IMR-90 (cell line): ENCODE measurements at places on chromosomes 6 and 20.

GRCh38 chr20:49310705-49311104 is 32.8 kb upstream of the ZNFX1 start:
- peak; percentile 19 for DNase-seq

DNA sequence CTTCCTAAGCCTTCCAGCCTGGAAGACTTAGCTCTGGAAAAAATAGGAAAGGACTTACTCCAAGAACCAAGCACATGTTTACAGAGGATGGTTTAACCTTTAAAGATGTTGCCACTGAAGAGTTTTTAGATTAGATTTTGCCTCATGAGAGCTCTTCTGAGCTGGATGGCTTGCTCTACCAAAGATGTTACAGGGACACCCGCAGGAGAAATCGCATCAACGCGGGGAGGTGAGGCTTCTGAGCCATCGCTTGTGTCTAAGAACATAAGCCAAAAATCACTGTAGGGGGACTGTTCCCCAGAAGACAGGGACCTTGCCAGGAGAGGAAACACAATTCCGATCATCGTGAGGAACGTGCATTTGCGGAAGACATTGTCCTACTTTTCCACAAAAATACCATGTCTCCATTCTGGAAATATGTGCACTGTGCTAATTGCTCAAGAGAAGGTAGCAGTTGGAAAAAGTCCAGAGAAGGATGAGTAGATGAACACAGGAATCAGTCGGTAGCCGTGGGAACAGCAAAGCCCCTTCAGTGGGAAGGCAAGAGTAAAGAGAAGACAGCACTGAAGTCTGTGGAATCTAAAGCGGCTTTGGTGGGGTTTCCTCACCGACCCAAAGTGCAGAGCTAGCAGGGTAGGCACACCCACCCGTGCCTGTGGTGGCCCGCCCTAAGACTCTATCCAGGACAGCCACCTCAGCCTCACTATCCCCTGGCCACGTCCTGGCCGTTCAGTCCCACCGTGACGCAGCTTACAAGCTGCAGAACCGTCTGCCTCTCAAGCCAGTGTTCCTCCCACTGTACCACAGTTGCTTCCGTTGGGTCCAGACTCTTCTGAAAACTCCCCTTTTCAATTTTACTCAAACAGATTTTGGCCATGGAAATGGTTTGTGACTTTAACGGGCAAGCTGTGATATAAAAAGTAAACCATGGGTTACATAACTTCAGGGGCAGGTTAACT is 334.8 kb downstream of the NRN1 start:
- no peak for DNase-seq

DNA sequence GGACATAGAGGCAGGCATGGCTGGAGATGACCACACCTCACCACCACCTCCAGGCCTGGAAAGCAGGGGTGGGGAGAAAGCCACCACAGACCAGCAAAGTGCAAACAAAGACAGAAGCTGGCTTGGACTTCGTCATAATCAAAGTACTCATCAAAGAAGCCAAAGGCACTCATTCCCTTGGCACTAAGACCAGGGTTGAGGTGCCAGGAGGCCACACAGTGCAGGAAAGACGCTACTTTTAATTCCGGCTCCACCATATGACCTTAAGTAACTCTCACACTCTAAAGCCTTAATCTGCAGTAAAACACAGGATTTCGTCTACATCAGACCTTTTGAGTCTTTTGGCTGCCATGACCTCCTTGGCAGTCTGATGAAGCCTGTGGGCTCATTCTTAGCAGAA is 123.1 kb downstream of the HIVEP2 start:
- no peak for DNase-seq

- DNase-seq: no peak
These were observed 141.0 kb downstream of the TBXT start for GRCh38 chr6:166026586-166027126.

GRCh38 chr6:131822119-131822518 is 14.3 kb downstream of the ENPP1 start:
- DNase-seq: no peak

DNA sequence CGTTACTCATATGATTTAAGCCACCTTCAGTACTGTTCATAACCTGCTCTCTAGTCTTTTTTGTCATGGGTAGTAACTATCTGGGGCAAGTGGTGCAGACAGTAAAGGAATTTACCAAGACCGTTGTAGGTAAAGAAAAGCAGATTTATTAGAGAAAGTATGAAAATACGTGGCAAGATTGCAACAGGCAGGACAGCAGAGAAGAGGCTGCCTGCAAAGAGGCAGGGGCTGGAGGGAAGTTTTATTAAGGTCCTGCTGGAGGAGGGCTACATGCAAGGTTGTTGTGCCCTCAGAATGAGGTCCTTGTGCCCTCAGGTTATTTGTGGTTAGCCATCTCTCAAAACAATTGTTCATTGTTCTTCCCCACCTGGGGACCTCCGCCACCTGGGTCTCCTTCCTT is 444.3 kb downstream of the BCKDHB start:
- no peak for DNase-seq

DNA sequence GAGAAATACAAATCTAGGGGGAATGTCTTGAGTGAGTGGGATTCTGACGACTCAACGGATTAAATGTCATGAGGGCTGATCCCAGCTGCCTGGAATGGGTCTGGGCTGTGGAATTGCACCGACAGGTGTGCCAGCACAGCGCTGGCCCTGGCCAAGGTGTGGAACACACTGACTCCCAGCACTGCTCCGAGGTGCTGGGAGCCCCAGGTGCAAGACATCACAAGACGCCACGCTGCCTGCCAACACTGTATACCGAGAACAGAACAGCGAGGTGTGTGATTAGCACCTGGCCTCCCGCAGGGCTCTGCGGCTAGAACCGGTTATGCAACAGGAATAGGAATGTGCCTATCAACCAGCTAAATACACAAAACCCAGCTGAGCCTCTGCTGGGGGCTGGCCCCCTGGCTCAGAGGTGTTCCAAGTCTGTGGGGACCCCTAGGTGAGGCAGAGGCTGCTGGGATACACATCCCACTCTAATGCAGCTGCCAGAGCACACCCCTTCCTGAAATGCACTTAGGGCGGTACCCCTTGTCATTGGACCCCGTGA is 24.8 kb upstream of the APMAP start:
- DNase-seq: no peak

DNA sequence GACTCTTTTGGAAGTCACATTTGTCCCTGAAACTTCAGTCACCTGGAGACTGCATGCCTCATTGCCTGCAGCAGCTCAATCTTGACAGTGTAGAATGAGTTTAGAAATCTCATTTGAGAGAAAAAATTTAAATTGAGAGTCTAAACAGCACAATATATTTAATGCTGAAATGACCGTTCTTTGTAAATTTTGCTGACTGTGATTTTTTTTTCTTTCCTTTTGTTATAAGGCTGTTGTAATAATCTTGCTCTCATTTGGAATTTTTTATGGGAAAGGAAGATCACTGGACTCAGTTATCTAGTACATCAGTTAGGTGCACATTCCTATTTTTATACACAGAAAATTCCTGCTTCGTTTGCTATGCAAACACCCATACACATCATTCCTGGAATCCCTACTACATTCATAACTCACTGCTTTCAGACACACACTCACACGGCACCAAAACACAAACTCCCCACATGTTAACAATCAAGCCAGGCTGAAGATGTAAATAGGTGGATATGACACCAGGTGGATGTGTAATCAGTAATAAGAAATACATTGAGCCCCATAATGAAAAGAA is 43.8 kb downstream of the PTCHD4 start:
- no peak for DNase-seq

- peak; percentile 96 for DNase-seq
These were observed 91.7 kb downstream of the GJA10 start for GRCh38 chr6:89985751-89986493.

DNA sequence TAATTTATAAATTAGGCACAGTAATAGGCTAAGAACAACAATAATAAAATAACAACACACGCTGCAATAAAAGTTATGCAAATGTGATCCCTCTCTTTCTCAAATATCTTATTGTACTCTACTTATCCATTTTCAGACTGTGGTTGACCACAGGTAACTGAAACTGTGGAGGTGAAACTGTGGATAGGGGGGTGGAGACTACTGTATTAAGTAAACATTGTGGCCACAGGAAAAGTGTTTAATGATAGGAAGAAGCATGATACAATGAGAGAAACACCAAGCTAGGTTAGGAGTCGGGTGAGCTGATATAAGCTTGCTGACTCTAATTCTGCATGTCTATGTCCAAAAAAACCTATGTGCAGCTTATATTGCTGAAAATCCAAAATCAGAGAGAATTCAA is 23.0 kb downstream of the NHLRC1 start:
- no peak for DNase-seq

DNA sequence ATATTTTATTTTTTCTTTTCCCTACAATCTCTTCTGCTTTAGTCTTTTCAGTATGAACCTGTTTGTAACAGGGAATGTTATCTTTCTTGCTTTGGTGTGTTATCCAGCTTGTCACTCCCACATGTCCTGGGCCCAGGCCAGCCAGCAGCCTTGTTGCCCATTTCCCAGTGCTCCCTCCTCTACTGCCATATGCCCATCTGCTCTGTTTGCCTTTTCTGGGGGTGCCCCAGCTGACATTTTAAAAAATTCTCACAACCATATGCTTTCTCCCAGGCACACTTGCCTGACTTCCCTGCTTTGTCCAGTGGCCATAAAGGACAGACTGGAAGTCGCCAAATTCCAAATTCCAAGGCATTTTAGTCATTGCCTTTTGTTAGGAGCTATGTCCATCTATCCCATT is 23.6 kb upstream of the LMBRD1 start:
- no peak for DNase-seq

- peak; percentile 59 for DNase-seq
These were observed 189.4 kb upstream of the RREB1 start for GRCh38 chr6:6918216-6918983.

GRCh38 chr20:745683-746301 is 22.5 kb downstream of the SLC52A3 start:
- no peak for DNase-seq

DNA sequence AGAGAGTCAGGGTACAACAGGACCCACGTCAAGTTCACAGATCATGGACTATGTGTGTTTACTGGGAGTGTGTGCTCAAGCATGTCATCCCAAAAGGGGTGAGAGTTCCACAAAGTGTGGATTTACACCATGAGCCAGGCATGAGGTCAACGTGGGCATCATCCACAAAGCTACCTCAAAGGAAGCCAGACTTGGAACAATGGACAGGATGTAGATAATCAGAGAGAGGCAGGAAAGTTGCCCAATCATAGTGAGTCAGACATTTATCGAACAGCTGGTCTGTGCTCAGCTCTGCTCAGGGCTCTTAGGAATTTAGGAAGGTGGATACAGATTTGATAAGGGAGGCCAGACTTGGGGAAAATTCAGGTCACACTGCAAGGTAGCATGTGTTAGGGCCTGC is 317.2 kb upstream of the CDYL start:
- DNase-seq: peak; percentile 94

DNA sequence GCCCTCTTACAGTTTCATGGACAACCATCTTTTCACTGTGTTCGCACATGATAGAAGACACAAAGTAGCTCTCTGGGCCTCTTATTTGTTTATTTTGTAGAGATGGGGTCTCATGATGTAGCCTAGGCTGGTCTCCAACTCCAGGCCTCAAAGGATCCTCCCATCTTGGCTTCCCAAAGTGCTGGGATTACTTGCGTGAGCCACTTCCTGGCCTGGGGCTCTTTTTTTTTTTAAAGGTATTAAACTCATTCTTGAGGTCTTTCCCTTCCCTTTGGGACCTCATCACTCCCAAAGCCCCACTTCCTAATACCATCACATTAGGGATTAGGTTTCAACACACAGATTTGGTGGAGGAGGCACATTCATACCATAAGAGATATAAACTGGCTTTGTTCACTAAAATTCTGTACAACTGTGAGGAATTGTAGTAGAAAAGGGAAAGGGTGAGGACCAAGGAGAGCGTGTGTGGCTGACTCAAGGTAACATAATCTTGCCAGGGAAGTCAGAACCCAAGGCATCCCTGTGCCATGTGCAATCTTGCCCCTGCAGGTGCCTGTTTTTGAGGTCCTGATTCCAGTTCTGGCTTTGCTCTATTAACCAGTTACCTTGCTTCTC is 45.5 kb downstream of the EIF2S2 start:
- peak; percentile 56 for DNase-seq

DNA sequence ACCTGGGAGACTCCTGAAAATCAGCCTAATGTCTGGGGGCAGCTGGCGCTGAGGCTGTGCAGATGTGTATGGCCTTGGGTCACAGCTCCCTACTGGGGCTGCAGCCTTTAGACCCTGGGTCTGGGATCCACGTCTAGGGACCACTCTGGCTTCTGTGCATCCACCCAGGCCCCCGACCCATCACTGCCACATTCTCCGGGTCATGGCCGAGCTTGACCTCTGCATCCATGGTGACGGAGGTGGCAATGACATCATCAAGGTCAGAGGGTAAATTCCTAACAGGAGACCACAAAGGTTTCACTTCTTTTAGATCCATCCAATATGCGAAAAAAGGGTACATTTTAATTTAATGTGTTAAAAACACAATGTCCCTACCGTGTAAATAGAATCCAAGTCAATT is 14.5 kb upstream of the PCMTD2 start:
- DNase-seq: no peak

DNA sequence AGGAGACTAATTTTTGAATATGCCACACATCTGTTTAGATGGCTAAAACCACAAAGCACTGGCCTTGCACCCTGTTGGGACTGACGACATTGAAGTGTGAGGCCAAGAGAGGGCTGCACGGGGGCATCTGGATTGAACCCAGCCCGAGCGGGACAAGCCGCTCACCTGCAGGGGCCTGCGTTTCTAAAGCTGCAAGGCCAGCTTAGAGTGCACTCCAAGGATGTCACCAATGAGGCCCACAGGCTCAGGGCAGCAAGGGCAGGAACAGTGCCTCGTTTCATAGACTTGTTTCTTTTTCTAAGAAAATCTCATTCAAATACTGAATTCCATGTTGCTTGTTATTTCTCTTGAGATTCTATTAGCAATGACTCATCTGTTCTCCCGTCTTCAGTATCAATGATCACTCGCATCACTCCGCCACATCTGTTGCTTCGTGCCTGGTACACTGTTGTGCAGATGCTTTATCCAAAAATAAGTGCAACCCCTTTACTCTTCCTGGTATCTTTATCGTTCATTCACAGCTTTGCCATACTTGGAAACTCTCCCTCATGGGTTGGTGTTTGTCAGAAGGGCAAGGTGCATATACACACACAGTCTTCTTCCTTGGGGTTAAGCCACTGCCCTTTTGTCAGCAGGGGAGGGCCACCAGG is 120.1 kb downstream of the IRF4 start:
- DNase-seq: peak; percentile 20

GRCh38 chr6:1088492-1089001 is 223.4 kb upstream of the FOXQ1 start:
- no peak for DNase-seq
